ENCODE measurements at places on chromosomes 3 and 15.

GRCh38 chr3:133401374-133402135, 1.7 kb downstream of the BFSP2 start:
- no peak for DNase-seq

DNA sequence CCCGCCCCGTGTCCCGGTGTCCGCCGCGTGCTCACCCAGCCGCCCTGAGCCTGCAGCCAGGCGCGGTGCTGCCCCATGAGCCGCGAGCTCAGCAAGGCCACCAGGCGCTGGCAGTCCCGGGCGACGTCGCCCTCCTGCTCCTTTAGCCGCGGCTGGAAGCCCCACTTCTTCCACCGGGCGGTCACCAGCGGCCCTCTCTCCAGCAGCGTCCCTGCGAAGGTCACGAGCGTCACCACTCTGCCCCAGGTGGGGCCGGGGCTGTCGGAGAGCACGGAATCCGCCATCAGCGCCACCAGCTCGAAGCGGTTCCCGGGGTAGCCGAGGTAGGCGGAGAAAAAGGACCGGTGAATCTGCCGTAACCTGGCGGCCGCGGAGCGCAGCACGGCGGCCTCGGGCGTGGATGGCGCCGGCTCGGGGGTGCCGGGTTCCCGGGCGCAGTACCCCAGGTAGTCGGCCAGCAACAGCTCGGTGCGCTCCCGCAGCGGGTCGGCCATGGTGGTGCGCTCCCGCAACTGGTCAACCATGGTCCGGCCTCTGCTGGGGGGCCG, 298 bp downstream of the BCL2L10 start:
- DNase-seq, result peak; percentile 19

DNA sequence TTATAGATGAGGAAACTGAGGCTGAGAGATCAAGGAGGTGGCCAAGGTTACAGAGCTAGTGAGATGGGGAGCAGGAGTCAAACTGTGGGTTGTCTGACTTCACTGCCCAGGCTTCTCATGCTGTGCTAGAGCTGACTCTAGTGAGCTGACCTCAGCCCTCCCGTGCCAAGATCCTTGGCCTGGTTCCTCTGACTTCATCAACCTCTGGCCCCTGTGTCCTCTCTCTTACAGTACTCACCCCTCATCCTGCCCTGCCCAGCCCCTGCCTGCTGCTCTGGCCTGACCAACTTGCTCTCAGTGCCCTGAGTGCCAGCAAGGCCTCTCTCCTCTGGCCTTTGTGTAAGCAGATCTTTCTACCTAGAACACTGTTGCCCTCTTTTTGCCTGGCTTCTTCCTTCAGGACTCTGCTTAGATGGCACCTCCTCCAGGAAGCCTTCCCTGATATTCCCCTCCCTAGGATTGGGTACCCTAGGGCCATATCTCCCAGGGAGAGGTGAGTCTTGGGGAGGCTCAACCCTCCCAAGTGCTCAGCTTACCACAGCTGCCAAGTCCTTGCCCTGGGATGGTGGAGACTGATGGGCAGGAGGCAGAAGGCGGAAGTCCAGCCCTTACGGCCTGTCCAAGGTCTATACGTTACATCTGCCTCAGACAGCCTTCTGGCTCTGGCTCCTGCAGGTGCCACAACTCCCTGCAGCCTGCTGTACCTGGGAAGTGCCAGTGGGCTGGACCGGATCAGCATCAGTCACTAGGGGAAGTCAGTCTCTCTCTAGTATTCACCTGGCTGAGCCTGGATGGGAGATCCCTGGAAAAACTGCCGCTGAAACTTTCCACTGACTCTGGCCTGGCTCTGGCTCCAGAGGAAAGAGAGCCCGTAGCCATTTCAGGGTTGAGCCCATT, 36.3 kb upstream of the FAM107A start:
- no peak for DNase-seq

- DNase-seq, result no peak
These were observed 54.1 kb upstream of the TMEM158 start for GRCh38 chr3:45280232-45280631.

DNA sequence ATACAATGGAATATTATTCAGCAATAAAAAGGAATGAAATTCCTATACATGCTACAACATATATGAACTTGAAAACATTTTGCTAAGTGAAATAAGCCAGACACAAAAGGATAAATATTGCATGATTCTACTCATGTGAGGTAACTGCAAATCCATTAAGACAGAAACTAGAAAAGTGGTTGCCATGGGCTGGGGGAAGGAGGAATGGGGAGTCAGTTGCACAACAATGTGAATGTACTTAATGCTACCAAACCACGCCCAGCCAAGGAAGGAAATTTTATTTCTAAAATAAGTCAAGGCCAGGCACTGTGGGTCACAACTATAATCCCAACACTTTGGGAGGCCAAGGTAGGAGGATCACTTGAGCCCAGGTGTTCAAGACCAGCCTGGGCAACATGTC, 9.8 kb upstream of the GMPPB start:
- no peak for DNase-seq

DNA sequence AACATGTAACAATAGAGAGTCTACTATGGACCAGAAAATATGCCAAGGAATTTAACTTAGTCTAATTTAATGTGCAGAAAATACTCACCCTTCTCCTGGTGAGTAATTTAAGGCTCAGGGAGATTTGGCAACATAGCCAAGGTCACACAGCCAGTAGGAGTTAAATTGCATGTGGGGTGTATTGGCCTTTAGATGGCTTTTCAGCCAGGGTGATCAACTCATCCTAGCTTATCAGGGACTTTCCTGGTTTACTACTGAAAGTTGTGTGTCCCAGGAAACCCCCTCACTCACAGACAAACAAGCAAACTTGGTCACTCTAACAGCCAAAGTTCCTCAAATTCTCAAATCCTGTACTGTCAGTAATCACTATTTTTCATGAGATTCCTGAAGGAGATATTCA, 2.6 kb upstream of the SLC9A9 start:
- no peak for DNase-seq

- no peak for DNase-seq
These were observed 13.5 kb downstream of the PTPRG start for GRCh38 chr3:61574854-61575253.

DNA sequence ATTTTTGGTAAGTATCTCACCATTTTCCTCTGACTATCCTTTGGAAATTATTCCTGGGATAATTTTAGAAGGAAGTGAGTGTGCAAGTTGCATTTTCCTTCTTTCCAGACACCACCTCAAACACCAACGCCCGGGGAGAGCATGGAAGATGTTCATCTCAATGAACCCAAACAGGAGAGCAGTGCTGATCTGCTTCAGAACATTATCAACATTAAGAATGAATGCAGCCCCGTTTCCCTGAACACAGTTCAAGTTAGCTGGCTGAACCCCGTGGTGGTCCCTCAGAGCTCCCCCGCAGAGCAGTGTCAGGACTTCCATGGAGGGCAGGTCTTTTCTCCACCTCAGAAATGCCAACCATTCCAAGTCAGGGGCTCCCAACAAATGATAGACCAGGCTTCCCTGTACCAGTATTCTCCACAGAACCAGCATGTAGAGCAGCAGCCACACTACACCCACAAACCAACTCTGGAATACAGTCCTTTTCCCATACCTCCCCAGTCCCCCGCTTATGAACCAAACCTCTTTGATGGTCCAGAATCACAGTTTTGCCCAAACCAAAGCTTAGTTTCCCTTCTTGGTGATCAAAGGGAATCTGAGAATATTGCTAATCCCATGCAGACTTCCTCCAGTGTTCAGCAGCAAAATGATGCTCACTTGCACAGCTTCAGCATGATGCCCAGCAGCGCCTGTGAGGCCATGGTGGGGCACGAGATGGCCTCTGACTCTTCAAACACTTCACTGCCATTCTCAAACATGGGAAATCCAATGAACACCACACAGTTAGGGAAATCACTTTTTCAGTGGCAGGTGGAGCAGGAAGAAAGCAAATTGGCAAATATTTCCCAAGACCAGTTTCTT, 3.9 kb downstream of the NFKBIZ start:
- no peak for DNase-seq

GRCh38 chr15:39127151-39127790, 453.6 kb upstream of the THBS1 start:
- no peak for DNase-seq

GRCh38 chr3:89221924-89222323, 114.5 kb downstream of the EPHA3 start:
- no peak for DNase-seq

DNA sequence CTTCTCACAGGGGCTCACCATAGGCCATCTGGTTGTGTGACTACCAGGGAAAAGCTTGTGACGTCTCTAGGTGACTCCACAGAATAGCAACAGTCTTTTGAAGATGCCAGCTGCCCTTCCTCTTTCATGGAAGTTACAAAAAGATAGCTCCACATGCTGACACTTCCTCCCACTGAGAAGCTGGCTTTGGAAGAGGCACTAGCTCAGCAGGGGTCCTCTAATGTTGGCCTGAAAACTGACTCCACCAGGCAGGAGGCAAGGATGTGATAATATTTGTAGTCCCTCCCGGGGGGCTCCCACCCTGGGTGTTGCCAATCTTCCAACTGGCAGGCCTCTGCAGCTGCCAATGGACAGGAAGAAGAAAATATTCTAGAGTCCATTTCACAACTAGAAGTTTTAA, 343.5 kb downstream of the NEK10 start:
- DNase-seq, result no peak

DNA sequence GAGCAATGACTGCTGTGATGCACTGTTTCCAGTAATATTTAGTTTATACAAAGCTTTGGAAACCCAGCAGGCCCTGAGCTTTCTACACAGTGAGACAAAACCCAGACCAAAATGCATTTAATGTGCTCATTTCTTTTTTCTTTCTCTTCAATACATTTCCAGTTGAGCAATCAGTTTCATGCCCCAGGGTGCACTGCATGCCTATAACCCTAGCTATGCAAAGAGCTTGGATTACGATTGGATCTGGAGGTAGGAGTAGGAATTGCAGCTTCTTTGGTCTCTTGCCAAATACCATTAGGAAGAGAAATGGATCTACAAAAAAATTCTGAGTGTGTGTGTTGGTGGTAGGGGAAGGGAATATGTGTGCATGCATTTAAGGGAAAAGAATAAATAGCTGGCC, 1001.4 kb downstream of the SQOR start:
- no peak for DNase-seq

DNA sequence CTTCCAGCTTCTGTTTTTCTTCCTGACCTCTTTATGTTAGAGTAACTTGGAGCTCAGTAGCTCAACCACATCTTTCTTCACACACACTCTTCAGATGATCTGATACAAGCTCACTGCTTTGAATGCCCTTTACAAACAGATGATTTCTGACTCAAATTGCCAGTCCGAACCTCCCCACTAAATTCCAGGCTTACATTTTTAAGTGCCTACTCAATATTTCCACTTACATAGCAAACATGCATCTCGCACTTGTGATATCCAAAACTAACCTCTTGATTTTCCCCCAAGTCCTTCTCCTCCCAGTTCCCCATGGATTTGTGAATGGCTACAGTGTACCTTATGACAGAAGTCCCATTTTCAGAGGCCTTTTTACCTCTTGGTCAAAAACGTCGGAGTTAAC, 139.1 kb downstream of the GBE1 start:
- DNase-seq, result no peak

- no peak for DNase-seq
These were observed 11.7 kb upstream of the LACTB start for GRCh38 chr15:63109920-63110319.

GRCh38 chr3:195094191-195094921, 176.6 kb downstream of the XXYLT1 start:
- DNase-seq, result no peak

DNA sequence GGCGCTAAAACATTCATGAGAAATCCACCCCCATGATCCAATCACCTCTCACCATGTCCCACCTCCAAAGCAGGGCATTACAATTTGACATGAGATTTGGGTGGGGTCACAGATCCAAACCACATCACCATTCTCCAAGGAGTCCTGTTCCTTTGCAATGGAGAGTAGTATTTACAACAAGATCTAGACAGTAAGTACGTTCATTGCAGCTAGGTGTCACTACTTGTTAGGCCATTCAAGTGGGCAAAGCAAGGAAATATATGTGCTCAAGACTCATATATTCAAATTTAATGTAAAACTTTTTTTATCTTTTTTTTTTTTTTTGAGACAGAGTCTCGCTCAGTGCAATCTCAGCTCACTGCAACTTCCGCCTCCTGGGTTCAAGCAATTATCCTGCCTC, 79.3 kb downstream of the AQP9 start:
- no peak for DNase-seq

DNA sequence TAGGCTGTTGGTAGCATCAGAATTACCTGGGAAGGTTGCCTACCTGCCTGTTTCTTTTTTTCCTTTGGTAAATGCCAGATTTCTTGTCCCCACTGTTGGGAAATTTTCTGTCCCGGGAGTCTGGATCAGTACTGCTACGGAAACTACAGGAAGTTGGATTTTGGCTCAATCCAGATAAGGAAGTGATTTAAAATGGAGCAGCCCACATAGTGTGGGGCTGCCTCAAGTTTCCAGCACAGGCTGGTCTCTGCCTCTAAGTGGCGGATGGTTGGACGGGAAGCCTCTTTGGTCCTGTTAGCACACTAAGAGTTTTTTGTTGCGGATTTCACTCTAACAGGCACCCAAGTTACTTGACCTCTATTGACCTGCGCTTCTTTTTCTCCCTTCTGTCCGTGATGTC, 54.7 kb downstream of the EEFSEC start:
- no peak for DNase-seq

DNA sequence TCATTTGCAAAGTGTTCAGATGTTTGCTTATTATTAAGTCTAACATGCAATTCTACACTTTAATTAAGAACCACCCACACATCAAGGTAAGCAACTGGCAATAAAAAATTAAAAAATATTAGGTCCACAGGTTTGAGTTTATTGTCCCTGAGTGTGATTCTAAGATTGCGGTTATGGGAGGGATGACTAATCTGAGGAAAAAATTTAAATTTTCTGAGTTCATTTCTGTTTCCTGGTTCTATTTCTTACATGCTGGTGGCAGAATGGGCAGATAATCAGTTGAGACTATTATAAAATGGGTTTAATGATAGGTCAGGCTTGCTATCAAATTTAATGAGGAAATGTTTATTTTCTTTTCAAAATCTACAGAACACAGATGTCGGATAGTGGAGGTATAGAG, 105.9 kb downstream of the TP63 start:
- DNase-seq, result no peak

- no peak for DNase-seq
These were observed 305.7 kb upstream of the ATP11B start for GRCh38 chr3:182487611-182488010.

DNA sequence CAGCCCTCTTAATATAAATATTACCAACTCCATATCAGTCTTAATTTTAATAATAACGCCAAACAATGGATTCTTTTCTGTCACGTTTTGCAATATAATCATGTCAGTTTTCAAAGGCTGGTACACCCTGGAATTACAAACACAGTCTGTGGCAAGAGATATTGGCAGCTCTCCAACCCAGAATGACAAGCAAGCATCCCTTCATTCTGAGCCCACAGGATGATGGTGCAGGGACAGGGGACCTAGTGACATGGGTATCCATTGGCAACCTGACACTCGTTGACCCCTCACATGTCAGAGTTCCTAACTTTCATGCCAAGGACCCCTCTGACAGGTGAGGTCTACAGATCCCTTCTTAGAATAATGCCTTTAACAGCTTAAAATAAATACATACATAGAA, 154.5 kb upstream of the TSC22D2 start:
- no peak for DNase-seq

- DNase-seq, result no peak
These were observed 352.5 kb downstream of the DIPK2A start for GRCh38 chr3:144324076-144324475.

All from T-helper 1 cell (primary cell).